Memory B cell (primary cell): ENCODE measurements at places on chromosomes 4 and X.

DNA sequence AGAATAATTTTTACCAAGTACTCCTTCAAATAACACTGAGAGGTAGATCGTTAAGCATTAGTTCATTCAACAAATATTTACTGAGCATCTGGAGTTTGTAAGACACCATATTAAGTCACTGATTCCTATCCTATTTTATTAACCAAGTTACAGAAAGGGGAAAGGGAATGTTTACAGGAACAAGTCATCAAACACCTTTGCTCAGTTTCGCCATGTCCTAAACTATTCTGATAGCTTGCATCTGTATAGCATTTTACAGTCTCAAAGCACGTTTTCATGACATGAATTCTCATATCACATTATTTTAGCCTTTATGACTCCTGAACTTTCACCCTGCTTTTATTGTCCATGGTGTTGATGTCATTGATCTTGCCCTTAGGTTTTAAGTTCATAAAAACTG, 89.2 kb downstream of the AREG start:
- DNase-seq: no peak

GRCh38 chrX:15909605-15910004, 55.0 kb upstream of the AP1S2 start:
- DNase-seq: no peak

- no peak for DNase-seq
These were observed 43.0 kb downstream of the SEPSECS start for GRCh38 chr4:25117274-25117673.

- DNase-seq: no peak
These were observed 75.8 kb downstream of the ATG4A start for GRCh38 chrX:108167211-108167872.

DNA sequence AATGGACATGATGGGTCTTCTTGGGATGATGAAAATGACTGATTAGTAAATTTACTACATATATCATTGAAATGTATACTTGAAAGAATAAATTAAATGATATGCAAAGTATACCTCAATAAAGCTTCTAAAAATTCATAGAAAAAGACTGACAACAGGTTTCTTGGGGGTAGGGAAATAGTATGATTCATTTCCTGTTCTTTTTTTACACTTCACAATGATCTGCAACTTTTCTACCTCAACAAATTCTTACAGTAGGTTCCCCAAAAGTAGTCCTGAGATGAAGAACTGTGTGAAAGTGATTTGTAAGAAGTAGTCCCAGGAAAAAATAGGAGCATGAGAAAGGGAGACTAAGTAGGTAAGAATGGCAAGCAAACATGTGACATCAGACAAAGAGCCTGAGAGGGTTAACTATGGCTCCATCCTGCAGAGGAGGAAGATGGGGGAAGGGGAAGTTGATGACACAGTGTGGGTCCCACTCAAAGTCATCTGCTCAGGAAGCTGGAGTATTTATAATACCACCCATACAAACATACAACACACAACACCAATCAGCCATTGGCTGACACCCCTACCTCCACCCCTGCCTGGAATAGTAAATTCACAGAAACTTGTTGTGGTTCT, 73.9 kb downstream of the ARHGAP6 start:
- DNase-seq: no peak

DNA sequence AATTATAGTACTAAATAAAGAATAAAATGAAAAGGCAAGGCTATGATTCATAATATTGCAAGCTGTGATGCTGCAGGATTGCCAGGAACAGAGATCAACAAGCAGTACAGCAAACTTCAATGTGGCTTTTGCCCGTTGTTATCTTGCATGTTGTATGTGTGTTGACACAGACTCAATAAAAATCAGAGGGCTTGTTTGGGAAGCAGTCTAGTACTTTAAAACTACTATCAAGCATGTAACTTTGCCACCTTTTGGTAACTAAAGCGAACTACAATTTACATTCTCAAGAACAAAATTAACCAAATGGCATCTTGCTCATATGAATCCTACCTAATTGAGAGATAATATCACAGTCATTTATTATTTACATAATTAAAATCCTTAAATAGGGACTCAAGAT, 79.8 kb upstream of the GPM6A start:
- DNase-seq: no peak

- no peak for DNase-seq
These were observed 1.5 kb downstream of the NKX1-1 start for GRCh38 chr4:1404573-1405253.

DNA sequence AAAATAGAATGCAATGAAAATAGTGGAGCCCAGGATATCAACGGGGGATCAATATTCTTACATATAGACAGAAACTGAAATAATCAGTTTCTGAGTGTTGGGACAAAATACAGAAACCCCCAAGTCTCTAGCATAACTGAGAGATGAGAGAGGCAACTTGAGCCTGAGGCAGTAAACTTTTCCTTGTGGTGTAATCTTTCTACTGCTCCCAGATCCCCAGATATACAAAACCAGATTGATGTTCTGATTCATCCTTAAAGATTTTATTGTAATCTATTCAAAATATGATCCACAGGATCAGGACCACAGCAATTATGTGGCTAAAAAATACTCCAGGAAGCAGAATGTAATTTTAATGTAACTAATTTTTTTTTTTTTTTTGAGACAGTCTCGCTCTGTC, 2282.6 kb downstream of the ARAP2 start:
- DNase-seq: no peak

DNA sequence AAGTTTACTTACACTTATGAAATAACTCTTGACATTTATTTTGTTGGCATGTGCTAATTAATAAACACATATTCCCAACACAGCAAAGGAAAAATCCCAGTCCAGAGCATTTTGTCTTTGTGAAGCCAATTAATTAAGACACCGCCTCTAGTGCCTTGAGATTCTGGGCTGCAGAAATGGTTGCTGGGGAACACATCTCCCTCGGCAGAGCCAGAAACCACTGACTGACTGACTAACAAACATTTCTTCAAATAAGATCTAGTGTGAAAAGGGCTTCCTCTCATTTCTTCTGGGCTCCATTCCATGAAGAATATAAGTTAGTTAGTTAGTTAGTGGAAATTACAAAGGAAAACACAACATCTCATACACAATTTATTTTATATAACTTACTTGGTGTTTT, 28.4 kb upstream of the NAP1L5 start:
- DNase-seq: no peak

DNA sequence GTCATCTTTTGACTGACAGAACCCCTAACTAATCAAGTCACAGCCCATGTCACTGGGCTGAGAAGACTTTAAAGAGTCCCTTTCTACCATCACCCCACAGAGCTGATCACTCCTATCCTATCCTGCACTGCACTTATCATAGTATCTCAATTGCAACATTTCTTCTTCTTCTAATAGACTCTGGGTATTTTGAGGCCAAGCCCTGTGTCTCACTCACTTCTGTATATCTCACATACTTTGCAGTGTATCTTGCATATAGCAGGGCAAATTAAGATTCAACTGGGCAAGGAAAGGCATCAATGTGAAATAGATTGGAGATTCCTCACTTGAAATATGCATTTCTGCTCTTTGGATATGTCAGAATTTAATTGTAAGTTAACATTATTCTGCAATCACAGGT, 531.5 kb upstream of the SLIT2 start:
- no peak for DNase-seq

DNA sequence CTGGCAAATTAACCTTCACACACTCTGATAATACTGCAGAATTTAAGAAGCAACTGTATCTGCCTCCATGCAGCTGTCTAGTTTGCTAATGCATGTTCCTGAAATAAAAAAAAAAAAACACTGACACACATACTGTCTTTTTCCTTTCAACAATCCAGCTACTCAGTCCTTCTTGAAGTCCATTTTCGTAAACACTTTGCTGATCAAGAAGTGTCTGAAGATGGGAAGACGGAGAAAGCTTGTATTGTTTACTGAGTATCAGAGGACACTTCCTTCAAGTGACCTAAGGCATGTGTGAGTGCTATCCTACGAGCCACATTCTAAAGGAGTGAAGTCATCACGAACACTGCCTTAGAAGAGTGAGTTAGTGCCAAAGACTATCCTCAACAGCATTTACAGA, 82.6 kb downstream of the LUZP4 start:
- no peak for DNase-seq

- DNase-seq: no peak
These were observed 142.9 kb upstream of the MBNL3 start for GRCh38 chrX:132631579-132632232.

GRCh38 chr4:140790171-140790570, 34.0 kb upstream of the TBC1D9 start:
- DNase-seq: no peak

GRCh38 chrX:75115707-75116413, 40.2 kb downstream of the ABCB7 start:
- no peak for DNase-seq

GRCh38 chr4:186563761-186564160, 8.4 kb upstream of the MTNR1A start:
- no peak for DNase-seq

- no peak for DNase-seq
These were observed 25.3 kb upstream of the ZMAT1 start for GRCh38 chrX:101957174-101957573.

DNA sequence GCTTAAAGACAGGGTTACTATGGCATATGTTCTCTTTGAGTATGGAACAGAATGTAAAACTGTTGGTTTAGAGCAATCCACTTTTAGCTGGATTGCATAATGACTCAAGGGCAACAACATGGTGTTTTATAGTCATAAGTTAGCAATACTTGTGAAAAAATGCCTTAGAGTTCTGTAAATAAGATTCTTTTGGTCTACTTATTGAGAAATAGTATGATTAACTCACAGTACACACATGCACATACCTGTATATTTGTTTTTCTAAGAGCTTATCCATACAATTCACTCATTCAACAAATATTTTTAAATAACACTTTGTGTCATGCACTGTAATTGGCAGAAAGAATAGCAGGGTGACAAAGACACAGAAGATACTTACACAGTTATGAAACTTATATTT, 1415.5 kb downstream of the PCDH7 start:
- no peak for DNase-seq

- no peak for DNase-seq
These were observed 34.1 kb downstream of the SLITRK4 start for GRCh38 chrX:143601809-143602208.

DNA sequence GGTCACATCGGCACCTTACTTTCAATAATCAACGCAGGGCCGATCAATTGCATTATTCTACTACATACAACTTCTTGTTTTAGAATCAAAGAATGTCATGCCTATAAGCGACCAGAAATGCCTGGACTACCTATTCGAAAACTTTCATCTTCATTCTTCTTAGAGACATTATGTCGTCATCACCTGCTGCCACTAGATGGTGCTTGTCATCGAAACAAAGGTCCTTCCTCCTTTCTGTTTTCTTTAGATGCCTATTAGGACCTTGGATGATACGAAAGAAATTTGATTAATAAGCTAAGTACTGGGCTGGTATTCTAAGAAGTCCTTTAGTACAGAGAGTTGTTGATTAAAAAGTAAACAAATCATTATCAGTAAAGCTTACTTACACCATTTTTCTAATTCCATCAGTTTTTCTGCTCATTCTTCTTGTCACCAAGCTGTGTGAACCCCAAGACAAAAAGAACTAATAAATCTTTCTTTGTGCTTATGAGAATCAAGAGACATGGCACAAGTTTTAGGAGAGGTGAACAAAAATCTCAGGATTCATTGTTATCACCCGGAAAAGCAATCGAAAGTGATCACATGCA, 154.5 kb upstream of the SLC4A4 start:
- peak; percentile 17 for DNase-seq

GRCh38 chr4:147157860-147158701, 212.4 kb upstream of the TTC29 start:
- DNase-seq: no peak

DNA sequence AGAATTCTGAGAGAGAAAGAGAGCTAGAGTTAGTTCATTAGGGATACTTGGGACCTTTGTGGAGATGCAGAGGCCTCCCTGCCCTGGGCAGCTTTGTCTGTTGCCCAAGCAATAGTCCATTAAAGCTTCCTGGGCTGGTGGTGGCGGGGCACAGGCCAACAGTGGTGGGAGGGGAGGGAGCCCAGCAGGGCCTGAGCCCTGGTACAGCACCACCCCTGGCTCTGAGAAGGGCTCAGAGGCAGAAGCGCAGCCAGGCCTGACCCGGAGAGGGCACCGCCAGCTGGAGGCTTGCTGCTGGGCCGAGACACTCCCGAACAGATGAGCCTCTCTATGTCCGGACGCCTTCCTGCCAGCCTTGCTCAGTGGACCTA, 65.3 kb downstream of the EFNB1 start:
- DNase-seq: no peak

GRCh38 chr4:113179996-113180395, 130.5 kb downstream of the ANK2 start:
- DNase-seq: no peak

DNA sequence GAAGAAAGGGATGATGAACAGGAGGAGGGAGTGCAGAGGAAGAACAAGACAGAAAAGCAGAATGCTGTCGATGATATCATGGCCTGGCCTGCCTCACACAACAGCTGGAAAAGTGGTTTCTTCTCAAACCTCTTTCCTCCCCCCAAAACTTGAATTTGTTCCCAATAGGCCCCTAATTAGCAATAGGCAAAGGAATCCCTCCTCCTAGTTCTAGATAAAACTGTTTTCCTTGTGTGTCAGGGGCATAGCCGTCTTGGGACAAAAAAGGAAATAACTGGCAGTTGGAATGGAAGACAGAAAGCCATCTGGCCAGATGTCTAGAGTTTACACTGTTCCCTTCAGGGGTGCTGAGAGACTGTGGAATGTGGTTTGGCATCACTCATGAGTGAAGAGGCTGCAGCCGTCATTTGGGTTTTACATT, 177.8 kb upstream of the C1QTNF7 start:
- DNase-seq: no peak

- no peak for DNase-seq
These were observed 124.9 kb upstream of the TAPT1 start for GRCh38 chr4:16351161-16351560.

DNA sequence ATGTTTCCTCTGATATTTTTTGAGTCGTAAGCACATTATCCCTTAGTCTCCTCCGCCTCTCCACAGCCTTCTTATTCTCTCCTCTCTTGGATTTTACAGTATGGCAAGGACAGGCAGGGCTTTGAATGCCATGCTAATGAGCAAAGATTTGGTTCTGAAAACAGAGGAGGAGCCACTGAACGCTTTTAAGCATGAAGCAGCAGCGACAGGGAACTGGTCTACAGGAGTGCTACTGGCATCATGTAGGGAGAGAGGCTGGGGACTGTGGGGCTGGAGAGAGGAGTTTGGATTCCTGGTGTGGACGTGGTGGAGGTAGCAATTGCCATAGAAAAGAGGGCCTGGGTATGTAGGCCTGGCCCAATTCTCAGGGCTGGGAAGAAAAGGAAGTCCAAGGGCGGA, 4.6 kb upstream of the CD99L2 start:
- DNase-seq: no peak
